Effector memory CD8-positive, alpha-beta T cell (primary cell): ENCODE measurements at places on chromosomes 3 and 15.

GRCh38 chr3:42683875-42684598 lies 1.3 kb upstream of the KLHL40 start:
- H3K27ac ChIP-seq = no peak overlapping the region
- peaks cover 35% of the 10 kb centered on the region for H3K27me3 ChIP-seq

GRCh38 chr3:175807175-175807574 lies 948.0 kb downstream of the NAALADL2 start:
- no peak overlapping the region for H3K4me3 ChIP-seq
- no peak for DNase-seq
- no peaks in the 10 kb centered on the region for H3K36me3 ChIP-seq
- H3K4me1 ChIP-seq = no peaks in the 10 kb centered on the region
- no peaks in the 10 kb centered on the region for H3K27me3 ChIP-seq

GRCh38 chr3:8311321-8311720 lies 190.3 kb upstream of the LMCD1 start:
- DNase-seq = no peak
- H3K36me3 ChIP-seq = peaks cover 3% of the 10 kb centered on the region
- H3K27ac ChIP-seq = no peak overlapping the region
- no peaks in the 10 kb centered on the region for H3K4me1 ChIP-seq
- H3K4me3 ChIP-seq = no peak overlapping the region

DNA sequence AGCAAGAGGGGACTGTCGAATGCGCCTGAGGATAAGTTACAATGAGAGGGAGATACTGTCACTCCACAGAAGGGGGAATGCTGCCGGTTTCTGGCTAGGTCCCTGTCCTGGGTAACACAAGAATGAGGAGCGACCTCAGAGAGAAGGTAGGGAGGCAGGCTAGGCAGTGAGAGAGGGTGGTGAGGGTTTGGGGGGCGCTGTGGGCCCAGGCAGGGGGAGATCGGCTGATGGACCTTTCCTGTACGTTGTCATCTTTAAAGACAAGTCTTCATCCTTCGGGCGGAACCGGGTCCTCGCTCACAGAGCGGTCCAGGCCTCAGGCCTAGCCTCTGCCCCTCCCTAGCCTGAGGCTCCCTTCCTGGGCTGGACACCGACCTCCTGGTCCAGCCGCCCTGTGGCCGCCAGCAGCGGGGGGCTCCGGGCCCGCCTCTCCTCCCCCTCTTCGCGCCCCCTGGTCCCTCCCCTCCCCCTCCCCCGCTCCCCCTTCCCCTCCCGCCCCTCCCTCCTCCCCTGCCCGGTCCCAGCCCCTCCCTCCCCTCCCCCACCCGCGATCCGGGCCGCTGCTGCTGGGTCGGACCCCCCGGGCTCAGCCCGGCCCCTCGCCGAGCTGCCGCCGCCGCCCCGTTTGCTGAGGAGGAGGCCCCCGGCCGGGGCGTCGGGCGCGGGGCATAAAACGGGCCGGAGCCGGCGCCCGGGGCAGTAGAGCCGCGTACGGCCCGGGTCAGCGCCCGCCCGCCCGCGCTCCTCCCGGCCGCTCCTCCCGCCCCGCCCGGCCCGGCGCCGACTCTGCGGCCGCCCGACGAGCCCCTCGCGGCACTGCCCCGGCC lies at the start of gene CHRD:
TSS of gene CHRD (plus strand) at position 697 of the 827 bp plus-strand sequence. CDS start 265 bp downstream, outside the sequence.
- peaks cover 83% of the 10 kb centered on the region for H3K27me3 ChIP-seq
- peaks cover 2% of the 10 kb centered on the region for H3K36me3 ChIP-seq
- H3K4me1 ChIP-seq = peaks cover 14% of the 10 kb centered on the region
- peak within 1 kb of the TSS; percentile 70 for H3K4me3 ChIP-seq

- no peak overlapping the region for H3K4me3 ChIP-seq
- no peak for DNase-seq
- no peaks in the 10 kb centered on the region for H3K36me3 ChIP-seq
- no peaks in the 10 kb centered on the region for H3K4me1 ChIP-seq
Measured at GRCh38 chr15:26889298-26889898, 22.5 kb downstream of the GABRA5 start.

- DNase-seq = no peak
- no peak overlapping the region for H3K4me3 ChIP-seq
Measured at GRCh38 chr3:196754091-196754981, 14.7 kb downstream of the PAK2 start.

GRCh38 chr3:52406231-52406661 lies 38.7 kb downstream of the SEMA3G start:
- no peak for DNase-seq
- peaks cover 25% of the 10 kb centered on the region for H3K4me1 ChIP-seq
- peaks cover 92% of the 10 kb centered on the region for H3K36me3 ChIP-seq

DNA sequence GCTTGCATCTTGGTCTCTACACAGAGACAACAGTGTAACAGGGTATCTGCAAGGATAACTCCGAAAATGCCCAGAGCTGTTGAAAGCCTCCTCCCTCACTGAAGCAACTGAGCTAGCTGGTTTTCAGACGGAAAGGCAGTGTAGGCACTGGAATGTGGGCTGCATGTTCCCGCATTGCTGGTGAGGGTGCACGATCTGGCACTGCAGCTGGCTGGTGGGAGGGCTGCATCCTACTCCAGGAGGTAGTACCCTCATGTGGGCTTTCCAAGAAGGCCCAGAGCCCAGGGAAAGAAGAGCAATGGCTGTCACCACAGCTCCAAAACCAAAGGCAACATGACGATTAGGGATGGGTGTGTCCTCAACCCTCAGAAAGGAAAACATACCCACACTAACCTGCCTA lies 28.7 kb upstream of the RPS17 start:
- peaks cover 46% of the 10 kb centered on the region for H3K27me3 ChIP-seq
- H3K4me3 ChIP-seq = no peak overlapping the region
- H3K36me3 ChIP-seq = peaks cover 3% of the 10 kb centered on the region
- DNase-seq = no peak
- no peaks in the 10 kb centered on the region for H3K4me1 ChIP-seq

DNA sequence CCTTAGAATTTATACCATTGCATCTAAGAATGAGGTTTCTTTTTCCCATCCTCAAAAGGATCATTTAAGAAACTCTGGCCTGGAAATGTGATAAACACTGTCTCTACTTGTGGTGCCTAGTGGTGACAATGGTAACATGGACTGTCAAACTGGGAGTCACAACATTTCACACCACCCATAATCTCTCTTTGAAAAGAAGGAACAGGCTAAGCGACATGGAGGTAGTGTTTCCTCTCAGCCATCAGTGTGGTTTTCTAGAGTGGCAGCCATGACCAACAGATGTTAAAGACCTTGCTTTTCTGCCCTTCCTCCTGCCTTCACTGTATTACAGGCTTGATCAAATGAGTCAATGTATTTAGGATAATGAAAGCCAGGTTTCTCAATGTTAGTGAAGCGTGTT lies 283.1 kb upstream of the STAC start:
- H3K36me3 ChIP-seq = no peaks in the 10 kb centered on the region
- no peaks in the 10 kb centered on the region for H3K27me3 ChIP-seq
- no peak for DNase-seq
- H3K27ac ChIP-seq = no peak overlapping the region

GRCh38 chr3:66922058-66922457 lies 76.0 kb upstream of the KBTBD8 start:
- H3K4me1 ChIP-seq = no peaks in the 10 kb centered on the region
- no peaks in the 10 kb centered on the region for H3K36me3 ChIP-seq
- DNase-seq = no peak
- no peak overlapping the region for H3K4me3 ChIP-seq

GRCh38 chr3:185560676-185561075 lies 8.3 kb upstream of the LIPH start:
- H3K36me3 ChIP-seq = peaks cover 3% of the 10 kb centered on the region
- H3K27ac ChIP-seq = no peak overlapping the region
- no peak overlapping the region for H3K4me3 ChIP-seq
- H3K4me1 ChIP-seq = peaks cover 4% of the 10 kb centered on the region
- DNase-seq = no peak

DNA sequence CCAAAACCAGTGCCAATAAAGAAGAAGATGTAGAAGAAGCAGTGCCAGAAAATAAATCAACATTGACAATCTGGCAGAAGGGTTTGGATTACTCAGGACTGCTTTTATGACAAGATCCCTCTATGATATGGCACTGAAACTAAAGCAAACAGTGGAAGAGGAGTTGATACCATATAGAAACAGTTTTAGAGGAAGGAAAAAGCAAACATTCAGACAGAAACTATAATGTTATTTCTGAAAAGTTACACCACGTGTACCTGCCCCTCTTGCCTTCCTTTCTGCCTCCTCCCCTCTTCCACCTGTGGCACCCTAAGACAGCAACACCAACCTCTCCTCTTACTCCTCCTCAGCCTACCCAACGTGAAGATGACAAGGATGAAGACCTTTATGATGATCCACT lies 63.0 kb downstream of the SFMBT1 start:
- peaks cover 3% of the 10 kb centered on the region for H3K36me3 ChIP-seq
- DNase-seq = no peak
- peaks cover 15% of the 10 kb centered on the region for H3K4me1 ChIP-seq
- no peaks in the 10 kb centered on the region for H3K27me3 ChIP-seq
- H3K4me3 ChIP-seq = peak overlapping the region; percentile 48

DNA sequence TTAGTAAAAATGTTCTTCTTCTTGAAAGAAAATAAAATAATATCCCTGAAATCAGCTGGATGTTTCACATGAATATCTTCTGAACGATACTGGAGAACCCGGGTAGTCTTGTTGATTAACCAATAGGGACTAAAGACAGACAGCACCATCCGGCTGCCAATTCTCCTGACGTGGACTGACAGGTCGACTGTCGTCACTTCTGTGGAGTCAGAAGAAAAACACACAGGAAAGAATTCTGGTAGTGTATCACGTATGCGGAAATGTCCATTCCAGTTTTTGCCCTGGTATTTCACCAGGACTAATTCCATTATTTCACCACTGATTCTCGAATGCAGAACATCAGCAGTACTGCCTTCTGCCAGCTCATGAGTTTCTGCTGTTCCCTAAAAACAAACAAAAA lies 144.6 kb downstream of the VPS13C start:
- H3K4me1 ChIP-seq = no peaks in the 10 kb centered on the region
- no peak overlapping the region for H3K4me3 ChIP-seq
- no peak for DNase-seq
- H3K27ac ChIP-seq = no peak overlapping the region

DNA sequence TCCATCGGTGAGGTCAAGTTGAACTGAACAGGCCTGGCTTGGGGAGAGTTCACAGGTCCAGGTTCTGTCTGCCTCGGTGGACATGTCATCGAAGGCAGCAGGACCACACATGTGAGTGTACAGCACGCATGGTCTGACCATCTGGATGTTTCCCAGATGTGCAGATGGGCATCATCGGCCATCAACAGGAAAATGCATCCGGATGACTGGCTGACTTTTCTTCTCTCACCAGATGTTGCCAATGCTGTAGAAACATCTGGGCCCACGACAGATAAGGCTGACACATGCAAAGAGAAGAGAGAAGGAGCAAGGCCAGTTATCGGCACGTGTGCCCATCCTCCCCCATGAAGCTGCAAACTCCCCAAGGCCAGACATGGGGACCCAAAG lies 45.1 kb downstream of the NOX5 start:
- H3K36me3 ChIP-seq = no peaks in the 10 kb centered on the region
- H3K27ac ChIP-seq = no peak overlapping the region
- H3K27me3 ChIP-seq = peaks cover 20% of the 10 kb centered on the region
- DNase-seq = no peak

DNA sequence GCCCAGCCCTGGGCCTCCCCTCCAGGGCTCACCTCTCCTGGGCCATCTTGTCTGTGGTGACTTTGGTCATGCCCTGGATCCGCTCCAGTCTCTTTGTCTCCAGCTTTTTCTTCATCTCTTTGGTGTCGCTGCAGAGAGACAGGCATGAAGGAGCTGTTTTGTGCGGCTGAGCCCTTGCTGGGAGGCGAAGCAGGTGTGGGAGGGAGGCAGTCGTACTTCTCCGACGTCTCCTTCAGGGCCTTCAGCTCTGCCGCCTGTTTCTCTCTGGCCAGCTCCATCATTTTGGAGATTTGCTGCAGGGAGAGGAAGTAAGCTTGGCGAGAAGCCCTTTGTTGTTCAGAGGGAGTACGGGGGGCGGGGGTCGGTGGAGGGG lies 7.7 kb upstream of the ANKRD63 start:
- DNase-seq = no peak
- peak overlapping the region; percentile 51 for H3K27ac ChIP-seq
- H3K4me3 ChIP-seq = no peak overlapping the region

DNA sequence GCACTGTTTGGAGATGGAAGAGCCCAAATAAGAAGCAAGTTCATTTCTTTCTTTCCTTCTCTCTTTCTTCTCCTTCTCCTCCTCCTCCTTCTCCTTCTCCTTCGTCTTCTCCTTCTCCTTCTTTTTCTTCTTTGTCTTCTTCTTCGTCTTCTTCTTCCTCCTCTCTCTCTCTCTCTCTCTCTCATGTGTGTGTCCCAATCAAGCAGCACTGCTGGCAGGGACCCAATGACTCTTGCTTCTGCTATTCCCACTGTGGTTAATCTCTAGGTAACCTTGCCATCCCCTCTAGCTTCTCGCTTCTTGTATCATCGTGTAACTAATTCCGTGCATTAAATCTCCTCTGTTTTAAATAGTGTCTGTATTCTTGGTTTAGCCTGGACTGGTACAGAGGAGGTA lies 26.1 kb upstream of the ZNF280D start:
- peaks cover 21% of the 10 kb centered on the region for H3K27me3 ChIP-seq
- H3K4me1 ChIP-seq = no peaks in the 10 kb centered on the region
- H3K4me3 ChIP-seq = no peak overlapping the region
- no peaks in the 10 kb centered on the region for H3K36me3 ChIP-seq
- no peak for DNase-seq

GRCh38 chr3:194485468-194485880 lies 1.3 kb downstream of the ATP13A3 start:
- peaks cover 30% of the 10 kb centered on the region for H3K36me3 ChIP-seq
- DNase-seq = no peak
- H3K4me1 ChIP-seq = peaks cover 27% of the 10 kb centered on the region
- peak overlapping the region; percentile 86 for H3K4me3 ChIP-seq
- peak overlapping the region; percentile 94 for H3K27ac ChIP-seq

GRCh38 chr3:52223449-52224408 lies 1.7 kb downstream of the TLR9 start:
- H3K36me3 ChIP-seq = peaks cover 15% of the 10 kb centered on the region
- no peak overlapping the region for H3K27ac ChIP-seq
- H3K4me3 ChIP-seq = peak overlapping the region; percentile 85
- peaks cover 41% of the 10 kb centered on the region for H3K4me1 ChIP-seq

GRCh38 chr15:46879032-46879770 lies 838.1 kb upstream of the SEMA6D start:
- no peaks in the 10 kb centered on the region for H3K36me3 ChIP-seq
- H3K27ac ChIP-seq = no peak overlapping the region
- H3K4me1 ChIP-seq = no peaks in the 10 kb centered on the region
- no peak for DNase-seq
- H3K27me3 ChIP-seq = no peaks in the 10 kb centered on the region

- no peak overlapping the region for H3K4me3 ChIP-seq
- H3K4me1 ChIP-seq = peaks cover 26% of the 10 kb centered on the region
- peaks cover 22% of the 10 kb centered on the region for H3K36me3 ChIP-seq
- no peak for DNase-seq
- no peaks in the 10 kb centered on the region for H3K27me3 ChIP-seq
- peak overlapping the region; percentile 42 for H3K27ac ChIP-seq
Measured at GRCh38 chr3:73056014-73056844, 5.2 kb upstream of the EBLN2 start.
